CD4-positive, alpha-beta T cell treated with Interleukin-10 for 1 hour (primary cell): ENCODE measurements at places on chromosomes 6 and 20.

GRCh38 chr6:128474481-128474880 is 45.9 kb downstream of the PTPRK start:
- DNase-seq, result no peak

DNA sequence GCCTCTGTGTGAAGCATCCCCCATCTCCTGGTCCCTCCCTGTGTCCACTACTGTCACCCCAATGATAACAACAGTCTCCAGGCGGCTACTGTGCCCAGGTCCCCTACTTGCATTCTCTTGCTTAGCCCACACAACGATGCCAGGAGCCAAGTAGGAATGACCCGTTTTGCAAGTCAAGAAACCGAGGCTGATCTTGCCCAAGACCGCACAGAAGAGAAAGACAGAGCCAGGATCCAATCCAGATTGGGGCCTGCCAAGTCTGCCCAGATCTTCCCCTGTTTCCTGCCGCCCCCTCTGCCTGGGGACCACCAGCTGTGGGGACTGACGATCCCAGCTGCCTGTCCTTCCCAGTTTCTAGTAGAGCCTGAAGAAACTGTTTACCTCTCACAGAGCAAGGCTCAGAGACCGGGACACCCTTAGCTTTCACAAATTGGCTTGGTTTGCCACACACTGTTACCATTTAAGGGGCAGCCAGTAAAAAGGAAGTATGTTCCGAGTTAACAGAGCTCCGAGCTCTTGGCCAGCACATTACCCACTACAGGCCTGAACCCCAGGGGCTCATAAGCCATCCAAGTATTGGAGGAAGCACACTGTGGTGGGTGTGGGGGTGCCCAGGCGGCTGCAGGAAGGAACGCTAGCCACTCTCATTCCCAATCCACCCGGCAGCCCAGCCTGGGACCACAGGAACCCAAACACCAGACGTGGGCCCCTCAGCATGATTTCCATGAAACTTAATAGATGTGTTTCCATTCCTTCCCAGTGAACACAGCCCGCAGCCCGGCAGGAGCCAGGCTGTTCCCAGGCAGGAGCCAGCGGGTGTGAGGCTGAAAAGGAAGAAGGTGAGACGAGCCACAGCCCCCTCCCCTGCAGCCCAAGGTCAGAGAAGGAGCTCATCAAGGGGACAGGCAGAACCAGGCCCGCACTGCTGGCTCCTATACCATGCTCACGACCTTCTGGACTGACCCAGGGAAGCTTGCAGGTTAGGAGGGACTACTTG is 7.9 kb downstream of the KIAA1755 start:
- no peak for DNase-seq

GRCh38 chr6:128062882-128063603 is 162.2 kb upstream of the THEMIS start:
- no peak for DNase-seq

GRCh38 chr6:2502998-2503674 is 247.6 kb downstream of the MYLK4 start:
- DNase-seq, result no peak

GRCh38 chr20:12966468-12967085 is 42.2 kb upstream of the SPTLC3 start:
- DNase-seq, result no peak

GRCh38 chr6:77425216-77425615 is 38.1 kb downstream of the HTR1B start:
- DNase-seq, result no peak

DNA sequence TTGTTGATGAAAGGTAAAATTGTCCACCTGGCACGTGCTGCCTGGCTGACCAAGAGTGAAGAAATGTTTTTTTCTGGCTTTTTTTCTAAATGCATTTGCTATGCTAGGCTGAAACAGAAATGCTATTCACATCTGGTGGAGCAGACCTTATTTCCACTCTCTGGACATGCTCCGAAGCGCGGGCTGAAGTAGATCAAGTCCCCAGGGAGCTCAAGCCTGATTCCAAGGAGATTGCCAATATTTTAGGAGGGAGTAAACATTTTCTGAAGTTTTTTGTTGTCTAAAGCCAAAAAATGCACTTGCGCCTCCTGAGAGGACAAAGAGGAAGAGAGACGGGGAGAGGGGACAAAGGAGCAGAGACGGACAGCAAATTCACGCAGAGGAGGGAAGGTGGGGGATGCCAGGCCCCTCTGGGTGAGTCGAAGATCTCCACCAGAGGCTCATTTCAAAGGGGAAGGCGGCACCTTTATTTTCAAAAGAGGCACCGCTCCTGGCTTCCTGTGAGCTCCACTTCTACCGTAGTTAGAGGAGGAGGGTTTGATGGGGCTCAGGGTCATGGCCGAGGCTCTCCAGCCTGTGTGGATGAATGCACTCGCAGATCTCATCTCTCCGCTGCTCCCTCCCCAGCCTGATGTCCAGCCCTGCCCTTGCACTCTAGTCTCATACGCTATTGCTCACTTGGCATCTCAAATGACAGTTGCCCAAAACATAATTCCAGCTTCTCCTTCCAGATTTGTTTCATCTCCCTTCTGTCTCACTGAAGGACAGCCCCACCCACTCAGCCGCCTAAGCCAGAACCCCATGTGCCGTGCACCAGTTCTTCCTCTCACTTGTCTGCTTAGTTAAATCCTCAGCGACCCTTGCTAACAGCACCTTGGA is 23.1 kb upstream of the SMOC2 start:
- no peak for DNase-seq

DNA sequence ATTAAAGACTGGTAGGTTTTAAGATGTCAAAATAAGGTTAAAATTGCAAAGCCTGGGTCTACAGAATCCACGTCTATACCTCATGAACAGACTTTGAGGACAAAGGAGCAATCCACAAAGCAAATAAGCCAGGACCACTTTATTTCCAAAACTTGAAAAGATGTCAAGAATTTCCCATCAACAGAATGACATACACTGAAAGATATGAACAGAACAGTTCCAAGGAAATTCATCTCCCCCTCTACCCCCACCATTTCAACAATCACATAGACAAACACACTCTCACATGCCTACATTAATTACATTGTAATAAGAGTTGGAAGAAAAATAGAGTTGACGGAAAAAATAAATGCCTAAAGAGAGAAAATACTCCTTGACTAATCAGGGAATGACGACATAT is 45.2 kb upstream of the NHSL1 start:
- no peak for DNase-seq

- no peak for DNase-seq
Observed at GRCh38 chr6:31700740-31701401, 2.3 kb downstream of the ABHD16A start.

GRCh38 chr6:45742591-45742990 is 273.1 kb downstream of the CLIC5 start:
- DNase-seq, result no peak

DNA sequence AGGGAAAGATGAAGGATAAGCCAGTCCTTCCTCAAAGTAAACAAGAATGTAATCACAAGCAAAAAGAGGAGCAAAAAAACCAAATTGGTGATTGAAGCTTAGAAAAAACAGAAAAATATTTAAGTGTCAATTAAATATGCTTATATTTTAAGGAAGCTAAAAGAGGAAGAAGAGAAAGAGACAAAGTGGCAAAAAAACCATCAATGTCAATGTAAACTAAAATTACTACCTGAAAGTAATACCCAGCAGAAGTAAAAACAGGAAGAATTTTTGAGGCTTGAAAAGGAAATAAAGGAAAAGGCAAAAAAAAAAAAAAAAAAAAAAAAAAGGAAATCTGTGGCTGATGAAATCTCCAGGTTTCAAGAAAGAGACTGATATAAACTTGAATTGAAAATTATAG is 36.2 kb upstream of the OGFRL1 start:
- no peak for DNase-seq

DNA sequence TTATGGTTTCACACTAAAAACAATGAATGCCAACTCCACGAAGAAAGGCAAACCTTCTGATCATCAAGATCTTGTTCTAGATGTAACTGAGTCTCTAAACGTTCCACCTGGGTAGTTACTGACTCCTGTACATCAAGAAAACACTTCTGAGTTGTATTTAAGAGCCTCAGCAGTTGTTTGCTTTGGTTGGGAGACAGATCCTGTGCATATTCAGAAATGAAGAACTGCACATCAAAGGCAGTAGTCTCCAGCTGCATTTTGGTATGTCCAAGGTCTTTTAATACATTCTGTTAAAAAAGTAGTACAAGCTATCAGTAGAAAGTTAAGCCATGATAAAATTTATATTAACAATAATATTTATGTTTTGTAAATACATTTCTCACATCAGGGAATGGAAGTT is 41.3 kb downstream of the DST start:
- DNase-seq, result no peak

DNA sequence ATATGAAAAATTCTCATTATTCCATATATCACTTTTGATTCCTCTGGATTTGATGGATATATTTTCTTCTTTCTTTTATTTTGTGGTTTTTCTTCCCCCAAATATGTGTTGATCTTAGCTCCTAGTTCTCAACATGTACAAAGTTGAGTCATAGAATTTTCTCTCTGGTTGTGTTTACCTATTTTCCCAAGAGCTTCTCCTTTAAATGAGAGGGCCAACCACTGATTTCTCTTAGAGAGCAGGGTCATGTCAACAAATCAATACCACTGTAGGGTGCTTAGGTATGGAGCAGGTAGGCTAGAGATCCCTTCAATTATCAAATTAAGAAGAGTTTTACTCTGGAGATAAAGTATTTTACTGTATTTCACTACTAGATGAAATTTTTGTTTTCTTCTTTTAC is 145.7 kb downstream of the BMP5 start:
- no peak for DNase-seq

DNA sequence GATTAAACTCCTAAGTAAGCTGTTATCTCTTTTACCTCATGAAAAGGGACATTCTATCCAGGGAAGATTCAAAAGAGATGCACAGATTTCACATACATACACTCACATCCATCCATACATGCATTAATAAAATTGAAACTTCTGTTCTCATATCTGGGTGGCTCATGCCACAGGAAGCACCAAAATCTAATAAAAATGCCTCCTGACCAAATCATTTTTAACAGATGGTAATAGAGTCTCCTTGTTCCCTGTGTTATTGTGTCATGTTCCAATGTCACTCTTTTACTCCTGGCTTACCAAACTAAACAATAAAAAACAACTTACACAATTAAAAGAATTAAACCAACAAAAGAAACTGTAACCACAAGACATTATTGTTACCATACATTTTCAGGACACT is 742.1 kb upstream of the MANEA start:
- DNase-seq, result no peak

GRCh38 chr6:112745765-112746164 is 398.6 kb downstream of the RFPL4B start:
- no peak for DNase-seq

DNA sequence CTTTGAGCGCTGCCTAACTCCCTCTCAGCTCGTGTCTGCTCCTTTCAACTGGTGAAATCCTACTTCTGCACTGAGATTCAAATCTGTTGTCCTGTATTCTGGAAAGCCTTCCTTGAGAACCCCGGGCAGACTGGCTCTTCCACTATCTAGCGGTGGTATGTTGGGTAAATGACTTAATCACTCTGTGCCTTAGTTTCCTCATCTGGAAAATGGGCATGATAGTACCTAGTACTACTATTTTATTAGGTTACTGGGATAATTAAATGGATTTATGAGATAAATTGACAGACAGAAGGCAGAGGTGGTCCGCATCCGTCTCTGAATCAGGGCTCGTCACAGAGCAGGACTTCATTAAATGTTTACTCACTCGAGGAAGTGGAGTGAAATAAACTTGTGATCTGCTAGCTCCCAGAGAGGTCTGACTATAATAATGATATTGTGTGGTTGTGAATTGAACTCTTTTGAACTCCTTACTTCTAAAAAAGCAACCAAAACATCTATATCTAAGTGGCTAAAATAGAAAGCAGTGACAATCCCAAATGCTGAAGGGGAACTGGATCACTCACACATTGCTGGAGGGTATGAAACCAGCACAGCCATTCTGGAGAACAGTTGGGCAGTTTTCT is 26.6 kb downstream of the PPP1R16B start:
- DNase-seq, result no peak

DNA sequence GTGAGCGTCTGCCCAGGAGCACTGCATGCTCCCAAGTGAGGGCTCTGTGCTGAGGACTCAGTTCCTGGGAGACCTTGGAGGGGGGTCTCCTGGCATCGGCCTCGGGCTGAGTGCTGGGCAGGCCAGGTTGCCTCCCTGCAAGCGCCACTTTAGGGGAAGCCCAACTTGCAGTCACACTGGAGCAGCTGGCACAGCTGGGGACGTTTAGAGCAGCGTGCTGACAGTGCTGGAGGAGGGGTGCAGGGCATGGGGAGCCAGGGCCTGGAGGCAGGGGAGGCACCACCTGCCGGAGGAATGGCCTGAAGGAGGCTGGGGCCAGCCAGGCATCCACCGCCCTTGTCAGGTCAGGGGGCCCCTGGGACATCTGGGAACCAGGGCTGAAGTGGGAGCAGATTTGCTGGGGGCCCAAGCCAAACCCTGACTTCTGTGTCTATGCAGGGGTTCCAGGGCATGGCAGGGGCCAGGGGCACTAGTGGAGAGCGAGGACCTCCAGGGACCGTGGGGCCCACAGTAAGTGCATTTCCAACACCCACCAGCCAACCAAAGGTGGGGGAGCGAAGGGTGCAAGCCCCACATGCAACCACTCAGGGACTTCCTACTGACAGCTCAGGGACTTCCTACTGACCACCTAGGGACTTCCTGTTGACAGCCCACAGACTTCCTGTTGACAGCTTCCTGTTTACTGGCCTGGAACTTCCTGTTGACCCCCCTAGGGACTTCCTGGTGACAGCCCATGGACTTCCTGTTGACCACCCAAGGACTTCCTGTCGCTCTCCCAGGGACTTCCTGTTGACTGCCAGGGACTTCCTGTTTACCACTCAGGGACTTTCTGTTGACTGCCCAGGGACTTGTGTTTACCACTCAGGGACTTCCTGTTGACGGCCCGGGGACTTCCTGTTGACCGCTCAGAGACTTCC is 33.6 kb downstream of the COL20A1 start:
- peak; percentile 7 for DNase-seq

DNA sequence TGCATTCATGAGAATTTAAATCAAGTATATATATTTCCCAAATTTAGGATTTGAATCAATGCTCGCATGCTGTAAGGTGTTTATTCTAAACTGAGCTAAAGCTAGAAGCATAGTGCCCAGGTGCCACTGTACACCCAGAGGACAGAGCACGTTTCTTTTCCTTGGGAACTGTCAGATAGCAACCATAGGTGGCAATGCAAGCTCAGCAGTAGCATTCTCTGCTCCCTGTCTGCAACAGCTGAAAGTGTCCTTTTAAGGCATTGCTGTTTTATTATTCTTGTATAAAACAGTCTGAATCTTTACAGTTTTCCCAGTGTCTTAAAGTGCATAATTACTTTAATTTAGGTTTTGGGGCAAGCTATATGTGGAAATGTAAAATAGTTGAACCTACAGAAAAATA is 443.4 kb upstream of the MMS22L start:
- no peak for DNase-seq

DNA sequence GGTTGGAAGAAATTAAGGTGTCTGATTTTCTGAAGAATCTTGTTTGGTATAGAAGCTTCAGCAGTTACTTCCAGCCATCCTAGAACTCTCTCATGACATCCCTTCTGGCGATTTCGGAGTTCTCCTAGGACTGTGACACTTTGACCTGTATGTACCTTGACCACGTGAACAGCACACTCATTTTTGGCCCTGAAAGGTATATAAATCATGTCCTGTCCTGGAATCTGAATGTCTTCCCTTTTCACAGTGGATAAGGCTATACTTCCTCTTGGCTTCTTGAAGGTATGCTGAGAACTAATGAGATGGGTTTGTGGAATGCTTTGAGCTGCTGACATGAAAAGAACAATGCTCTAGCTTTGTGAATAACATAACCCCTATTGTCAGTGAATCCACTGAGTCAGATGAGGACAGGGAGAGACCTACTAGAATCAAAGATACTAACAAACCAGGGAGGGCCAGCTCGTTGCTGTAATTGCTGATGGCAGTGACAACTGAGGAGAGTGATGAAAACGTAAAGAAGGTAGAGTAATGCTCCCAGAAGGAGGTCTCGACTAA is 6.0 kb upstream of the ZDHHC14 start:
- DNase-seq, result no peak
